Stimulated activated CD4-positive, alpha-beta T cell treated with anti-CD3 and anti-CD28 coated beads, Interleukin-2, amount 100 ng/mL, for 48 hours (primary cell): ENCODE measurements at places on chromosomes 2 and 18.

GRCh38 chr18:36499938-36500337, 202.4 kb downstream of the FHOD3 start:
- no peak for DNase-seq

GRCh38 chr18:33699372-33699771, 121.4 kb downstream of the ASXL3 start:
- no peak for DNase-seq

GRCh38 chr2:99066075-99066958, 75.2 kb upstream of the C2orf15 start:
- DNase-seq, result no peak

GRCh38 chr2:45469314-45470099, 141.6 kb downstream of the SRBD1 start:
- no peak for DNase-seq

DNA sequence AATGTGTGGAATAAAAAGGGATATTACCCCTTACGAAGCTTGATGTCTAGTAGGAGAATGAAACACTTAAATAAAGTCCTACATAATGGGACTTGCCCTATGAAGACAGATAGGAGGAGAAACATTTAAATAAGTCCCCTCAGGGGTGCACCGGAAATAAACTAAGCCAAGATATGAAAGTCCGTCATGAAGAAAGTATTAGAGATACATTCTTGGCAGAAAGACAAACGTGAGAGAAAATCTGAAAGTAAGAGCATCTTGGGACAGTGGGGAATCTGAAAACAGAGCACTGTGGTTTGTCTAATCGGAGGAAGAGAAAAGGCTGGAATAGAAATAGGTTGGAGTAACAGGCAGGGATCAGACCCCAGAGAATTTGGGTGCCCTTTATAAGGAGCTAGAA, 516.9 kb upstream of the DSEL start:
- DNase-seq, result no peak

DNA sequence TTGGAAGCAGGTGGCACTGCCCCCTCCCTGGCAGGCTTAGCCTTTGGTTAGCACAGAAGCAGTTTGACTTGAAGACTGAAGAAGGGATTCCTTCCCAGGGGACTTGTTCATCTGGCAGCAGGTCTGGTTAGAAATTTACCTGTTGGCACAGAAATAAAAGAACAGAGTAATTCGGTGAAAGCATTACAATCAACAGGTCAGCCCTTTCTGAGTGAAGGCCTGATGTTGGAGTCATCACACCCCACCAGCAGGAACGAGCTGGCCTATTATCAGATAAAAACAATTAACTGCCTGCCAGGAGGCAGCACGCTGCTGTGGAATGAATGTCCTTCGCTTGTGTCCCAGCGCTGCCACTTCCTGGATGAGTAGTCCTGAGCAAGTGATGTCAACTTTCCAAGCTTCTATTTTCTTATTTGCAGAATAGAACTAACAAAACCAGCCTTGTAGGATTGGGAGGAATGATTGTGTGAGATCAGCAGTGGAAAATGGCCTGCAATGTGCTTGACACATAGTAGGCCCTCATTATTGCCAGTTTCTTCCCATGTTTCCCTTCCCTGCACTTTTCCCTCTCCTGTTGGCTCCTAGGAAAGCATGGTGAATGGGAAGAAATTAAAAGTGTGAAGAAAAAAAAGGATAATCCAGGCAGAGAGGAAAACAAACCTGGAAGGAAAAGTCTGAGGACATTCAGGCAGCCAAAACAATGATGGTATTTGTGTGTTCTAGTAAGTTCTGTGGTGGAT, 29.0 kb downstream of the LGALSL start:
- no peak for DNase-seq

- DNase-seq, result no peak
Observed at GRCh38 chr2:221289389-221289788, 282.7 kb downstream of the EPHA4 start.

DNA sequence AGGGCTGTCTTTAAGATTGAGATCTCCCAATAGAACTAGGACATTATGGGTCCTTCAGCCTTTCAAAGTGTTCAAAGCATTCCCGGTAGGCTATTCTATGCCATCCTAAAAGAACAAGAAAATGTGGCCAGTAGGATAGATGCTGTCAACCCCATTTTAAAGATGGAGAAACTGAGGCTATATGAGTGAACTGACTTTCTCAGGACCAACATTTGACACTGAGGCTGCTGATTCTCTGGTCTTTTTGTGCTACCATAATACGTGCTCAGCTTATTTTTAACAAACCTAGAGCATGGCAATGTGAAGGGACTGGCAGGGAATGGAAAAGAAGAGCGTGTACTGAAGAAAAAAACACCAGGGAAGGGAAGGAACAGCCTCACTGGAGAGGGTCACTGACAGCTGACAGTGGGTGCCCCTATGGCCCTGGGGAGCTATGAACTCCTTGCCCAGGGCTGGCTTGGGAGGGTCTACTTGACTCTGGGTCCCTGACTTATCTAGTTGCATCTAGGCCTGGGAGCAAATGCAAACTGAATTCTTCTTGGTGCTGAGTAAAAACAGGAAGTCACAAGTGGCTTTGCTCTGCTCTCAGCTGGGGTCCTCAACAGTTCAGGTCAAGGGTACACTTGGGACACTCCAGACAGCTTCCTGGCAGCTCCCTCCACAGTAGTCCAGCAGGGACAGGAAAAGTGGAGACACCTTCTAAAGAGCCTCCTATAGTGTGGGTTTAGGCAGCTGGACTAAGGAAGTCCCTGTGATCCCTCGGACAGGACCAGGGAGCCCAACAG, 2.3 kb downstream of the CYRIA start:
- DNase-seq, result no peak

DNA sequence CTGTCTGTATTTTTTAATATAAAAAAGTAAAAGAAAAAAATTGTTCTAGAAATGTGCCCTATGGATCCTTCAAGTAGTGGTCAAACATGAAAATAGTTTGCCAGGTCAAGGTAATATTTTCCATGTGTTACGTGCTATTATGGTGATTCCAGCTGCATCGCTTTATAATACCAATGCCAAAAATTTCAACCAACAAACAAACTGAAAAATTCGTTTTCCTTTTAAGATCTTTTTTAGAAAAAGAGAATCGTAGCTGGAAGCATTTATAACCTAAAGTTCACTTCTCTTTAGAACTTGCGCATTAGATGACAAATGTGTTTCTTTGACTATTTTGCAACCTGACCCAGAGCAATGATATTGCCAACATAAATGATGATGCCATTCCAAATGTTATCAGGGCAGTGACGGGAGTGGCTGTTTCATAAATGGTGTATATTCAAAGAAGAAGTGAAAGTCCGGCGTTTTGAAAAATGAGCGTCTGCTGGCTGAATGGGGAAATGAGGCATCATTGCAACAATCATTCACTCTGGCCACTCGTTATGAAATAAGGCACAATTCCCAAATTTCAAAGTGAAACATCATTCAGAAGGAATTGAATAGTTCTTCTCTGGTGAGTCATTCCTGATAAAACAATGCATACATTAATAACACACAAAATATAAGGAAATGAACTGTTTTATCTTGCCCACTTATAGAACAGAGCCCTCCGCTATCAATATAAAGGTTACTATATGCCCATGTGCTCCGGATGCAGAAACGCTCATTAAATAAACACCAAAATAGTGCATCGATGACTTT, 297.4 kb downstream of the TGIF1 start:
- no peak for DNase-seq

DNA sequence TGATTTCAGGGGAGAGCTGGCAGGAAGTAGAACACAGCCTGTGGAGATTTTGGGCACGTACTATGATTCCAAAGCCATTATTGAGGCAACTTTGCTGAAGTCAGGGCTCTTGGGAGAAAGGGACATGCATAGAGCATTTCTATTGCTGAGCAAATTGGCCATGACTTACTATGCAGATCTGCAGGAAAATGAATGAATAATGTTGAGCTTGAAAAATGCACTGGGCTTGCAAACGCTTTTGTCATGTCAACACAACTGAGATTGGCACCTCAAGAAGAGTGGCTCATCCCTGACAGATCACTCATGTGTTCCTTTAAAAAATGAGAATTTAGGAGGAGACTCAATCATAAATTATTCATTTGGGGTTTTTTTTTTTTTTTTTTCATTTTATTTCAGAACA, 230.5 kb downstream of the MBD2 start:
- no peak for DNase-seq

DNA sequence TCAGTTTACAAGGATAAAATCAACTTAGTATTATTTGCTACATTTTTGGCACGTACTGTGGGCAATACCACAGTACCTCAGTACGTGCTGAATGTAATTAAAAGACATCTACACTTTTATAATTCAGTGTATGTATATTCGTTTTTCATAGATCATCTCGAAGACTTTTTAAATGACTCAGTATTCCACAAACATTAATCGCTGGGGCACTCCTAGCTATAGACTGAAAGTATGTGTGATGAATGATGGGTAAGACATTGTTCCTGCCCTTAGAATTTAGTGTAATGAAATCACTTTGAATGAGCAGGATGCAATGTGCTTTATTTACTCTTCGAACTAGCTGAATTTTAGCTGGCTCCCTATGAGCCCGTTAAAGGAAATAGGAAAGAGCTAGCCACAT, 245.6 kb upstream of the RASGRP3 start:
- DNase-seq, result no peak

GRCh38 chr2:236874866-236875481, 210.7 kb upstream of the COPS8 start:
- DNase-seq, result no peak

DNA sequence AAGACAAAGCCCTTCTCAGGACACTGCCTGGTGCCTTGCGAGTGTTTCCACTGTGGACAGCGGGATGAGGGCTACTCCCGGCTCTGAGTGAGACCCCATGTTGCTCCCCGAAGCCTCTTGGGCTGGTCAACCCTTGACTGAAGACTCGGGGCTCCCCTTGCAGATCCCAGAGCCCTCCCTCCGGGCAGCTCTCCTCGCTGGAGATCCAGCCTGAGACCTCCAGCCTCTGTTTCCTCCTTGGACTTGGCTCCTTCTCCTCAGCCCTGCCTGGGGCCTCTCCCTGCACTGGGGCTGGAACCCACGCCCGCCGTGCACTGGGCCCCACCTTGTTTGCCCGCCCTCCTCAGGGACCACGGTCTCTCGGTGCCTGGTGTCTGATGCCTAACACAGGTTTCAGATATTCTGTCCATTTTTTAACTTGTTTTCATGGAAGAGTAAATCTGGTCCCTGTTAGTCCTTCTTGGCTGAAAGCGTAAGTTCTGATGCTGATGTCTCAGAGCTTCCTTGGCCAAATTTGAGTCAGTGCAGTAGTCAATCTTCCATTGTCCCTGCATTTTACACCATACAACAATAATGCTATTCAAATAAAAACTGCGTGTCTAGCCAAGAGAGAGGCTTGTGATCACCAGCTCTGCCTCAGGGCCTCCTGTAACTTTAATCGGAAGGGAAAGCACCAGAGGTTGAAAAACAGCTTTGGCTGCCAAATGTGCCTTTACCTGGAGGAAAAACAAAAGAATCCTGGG, 139.3 kb upstream of the CTDP1 start:
- DNase-seq, result no peak

DNA sequence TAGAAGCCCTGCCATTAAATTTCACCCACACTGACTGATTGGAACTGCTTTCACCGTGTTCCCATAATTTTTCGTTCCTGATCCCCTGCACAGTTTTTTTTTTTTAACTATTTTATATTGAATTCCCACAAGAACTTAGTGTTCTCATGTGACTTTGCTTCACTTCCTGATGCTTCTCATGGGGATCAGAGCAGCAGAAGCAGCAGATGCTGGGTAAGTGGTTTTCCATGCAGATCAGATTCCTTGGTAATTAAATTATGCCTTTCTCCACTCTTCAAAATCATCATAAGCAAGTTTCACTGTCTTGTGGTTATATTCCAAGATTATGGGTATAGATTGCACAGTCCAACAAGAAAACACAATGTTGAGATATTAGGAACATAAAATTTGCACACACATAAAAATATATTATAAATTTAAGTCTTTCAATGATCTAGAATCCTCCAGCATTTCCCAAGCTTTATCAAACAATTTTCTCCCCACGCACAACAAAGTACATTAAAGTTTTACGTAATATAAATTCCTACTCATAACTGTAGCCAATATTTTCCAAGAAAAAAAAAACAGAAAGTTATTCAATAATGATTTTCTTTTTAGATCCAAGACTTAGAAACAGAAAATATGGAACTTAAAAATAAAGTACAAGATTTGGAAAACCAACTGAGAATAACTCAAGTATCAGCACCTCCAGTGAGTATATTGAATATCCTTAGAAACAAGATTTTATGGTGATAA, 277.9 kb downstream of the GULP1 start:
- no peak for DNase-seq

DNA sequence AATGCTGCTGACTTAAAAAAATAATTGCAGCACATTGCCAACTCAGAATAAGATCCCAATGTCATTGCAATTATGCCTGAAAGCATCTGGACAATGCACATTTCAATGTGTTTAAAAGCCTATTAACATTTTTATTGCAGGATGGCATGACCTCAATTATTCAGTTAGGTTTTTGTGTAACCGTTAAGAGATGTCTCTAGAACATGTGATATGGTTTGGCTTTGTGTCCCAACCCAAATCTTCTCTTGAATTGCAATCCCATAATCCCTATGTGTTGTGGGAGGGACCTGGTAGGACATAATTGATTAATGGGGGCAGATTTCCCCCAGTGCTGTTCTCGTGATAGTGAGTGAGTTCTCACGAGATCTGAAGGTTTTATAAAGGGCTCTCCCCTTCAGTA, 43.2 kb upstream of the ZC3H15 start:
- DNase-seq, result no peak

- no peak for DNase-seq
Observed at GRCh38 chr2:102553601-102554000, 65.8 kb upstream of the SLC9A2 start.

DNA sequence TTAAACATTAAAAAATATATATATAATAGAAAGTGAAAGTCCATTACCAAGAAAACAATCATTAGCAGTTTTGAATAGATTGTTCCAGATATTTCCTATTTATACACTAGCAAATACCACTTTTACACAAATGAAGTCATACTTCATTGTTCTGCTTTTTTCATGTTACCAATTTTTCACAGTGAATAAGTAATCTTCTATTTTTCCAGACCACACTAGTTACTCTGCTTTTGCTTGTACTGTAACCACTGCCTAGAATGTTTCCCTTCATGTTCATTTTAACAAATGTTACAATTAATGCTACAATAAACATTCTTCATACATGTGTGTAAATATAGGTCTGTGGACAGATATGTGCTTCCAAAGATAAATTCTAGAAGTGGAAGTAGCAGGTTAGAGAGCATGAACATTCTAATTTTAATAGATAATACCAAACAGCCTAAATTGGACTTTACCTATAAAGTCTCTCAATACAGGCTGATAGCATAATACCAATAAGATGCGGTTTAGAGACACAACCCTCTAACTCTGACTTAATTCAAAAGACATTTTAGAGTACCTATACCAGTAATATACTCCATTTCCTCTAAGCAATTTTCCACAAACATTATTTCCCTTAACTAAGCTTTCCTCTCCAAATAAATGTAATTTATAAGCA, 17.0 kb downstream of the ITSN2 start:
- no peak for DNase-seq

GRCh38 chr2:232456296-232457120, 555 bp downstream of the ALPI start:
- no peak for DNase-seq
